ENCODE measurements at places on chromosomes 4 and X.

DNA sequence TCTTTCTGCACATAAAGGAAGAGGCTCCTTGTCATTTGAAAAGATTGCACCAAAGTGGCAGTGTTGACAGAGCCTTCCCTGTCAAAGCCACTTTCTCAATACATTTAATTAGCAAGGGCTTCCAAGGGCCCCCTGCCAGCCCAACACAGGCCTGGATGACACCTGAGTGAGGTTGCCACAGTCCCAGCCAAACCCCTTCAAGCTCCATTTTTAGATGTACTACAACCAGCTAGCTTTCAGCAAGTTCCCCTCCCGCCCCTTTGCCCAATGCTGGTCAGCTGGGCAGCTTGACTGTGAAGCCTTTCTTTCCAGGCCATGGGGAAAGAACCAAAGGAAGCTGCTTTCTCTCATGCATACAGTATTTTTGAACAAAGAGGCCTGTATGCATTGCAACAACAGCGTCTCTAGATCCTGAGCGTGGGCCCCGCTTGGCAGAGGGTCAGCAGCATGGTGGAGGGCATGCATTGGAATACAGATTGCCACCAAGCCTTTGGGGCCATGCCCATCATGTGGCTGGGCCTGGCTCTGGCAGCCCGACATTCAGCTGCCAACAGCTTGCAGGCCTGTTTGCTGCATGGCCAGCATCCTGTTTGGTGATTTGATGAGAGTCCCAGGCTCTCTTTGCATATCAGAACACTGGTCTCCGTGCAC, 261.1 kb upstream of the GATB start:
- DNase-seq: no peak

GRCh38 chr4:138981930-138982390, 33.6 kb upstream of the NOCT start:
- no peak for DNase-seq

DNA sequence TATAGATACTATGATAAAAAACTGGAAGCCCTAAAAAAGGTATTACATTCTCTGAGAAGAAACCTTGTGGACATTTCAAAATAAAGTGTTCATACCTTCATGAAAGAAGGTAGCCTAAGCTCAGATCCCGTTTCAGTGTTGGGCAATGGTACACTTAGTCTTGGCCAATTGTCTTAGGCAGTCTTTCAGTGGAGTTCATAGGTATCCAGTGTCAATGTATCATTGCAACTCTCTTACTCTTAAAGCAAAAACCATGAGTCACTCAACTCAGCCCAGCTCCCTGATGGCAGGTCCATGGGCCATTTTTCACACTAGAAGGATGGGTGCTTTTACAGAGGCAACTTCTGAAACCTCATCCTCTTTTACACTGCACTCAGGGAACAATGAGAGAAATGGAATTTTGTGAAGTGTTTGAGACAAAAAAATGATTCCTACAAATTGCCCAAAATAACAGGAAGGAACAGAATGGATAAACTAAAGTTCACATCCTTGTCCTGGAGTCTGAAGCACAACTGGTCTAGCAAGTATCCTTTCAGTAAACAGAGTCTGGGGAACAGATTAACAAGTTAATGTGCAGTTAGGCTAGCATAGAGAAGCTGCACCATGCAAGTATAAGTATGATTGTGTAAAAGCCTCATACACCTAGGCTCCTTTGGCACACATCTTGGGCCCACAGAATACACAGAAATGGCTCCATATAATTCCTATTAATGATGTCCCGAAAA, 7.0 kb upstream of the ZNF827 start:
- DNase-seq: no peak

- no peak for DNase-seq
Observed at GRCh38 chrX:136999024-136999423, 34.8 kb downstream of the GPR101 start.

- DNase-seq: no peak
Observed at GRCh38 chr4:3658530-3658913, 107.7 kb upstream of the ADRA2C start.

All from activated CD4-positive, alpha-beta T cell treated with anti-CD3 and anti-CD28 coated beads for 1 hour (primary cell).